ENCODE measurements at places on chromosomes 2 and 18.

DNA sequence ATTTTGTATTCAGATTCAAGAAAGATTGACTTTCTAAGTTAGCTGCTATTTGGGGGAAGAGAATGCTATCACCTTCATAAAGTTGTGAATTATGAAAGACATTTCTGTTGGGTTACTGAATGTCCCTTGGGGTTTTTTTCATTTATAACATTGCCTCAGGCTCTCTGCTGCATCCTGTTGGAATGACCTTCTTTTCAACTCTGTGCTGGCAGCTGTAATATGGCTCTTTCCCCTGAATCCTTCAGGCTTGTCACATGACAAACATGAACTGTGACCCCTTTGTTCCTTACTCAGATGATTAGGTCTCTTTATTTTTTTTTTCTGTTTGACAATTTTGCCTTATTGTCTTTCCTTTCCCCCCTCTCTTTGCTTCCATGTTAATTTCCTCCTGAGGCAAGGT is 159.8 kb downstream of the TAF4B start:
- DNase-seq = no peak

DNA sequence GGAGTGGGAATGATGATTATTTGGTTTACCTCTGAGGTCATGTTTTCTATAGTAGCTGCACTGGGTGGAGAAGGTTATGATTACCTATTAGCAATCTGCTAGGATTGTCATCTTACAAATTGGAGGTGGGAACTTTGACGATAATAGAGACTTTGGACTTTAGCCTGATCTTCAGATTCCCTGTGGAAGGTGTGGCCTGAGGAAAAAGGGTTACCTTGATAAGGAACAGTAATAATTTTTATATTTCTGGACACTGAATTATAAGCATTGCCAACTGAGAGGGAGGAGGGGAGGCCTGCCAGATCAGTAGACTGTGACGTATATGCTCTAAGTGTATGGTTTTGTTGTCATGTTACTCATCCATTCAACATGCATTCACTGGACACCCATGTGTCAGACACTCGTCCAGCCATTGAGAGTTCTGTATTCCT is 183.4 kb upstream of the FOSL2 start:
- no peak for DNase-seq

DNA sequence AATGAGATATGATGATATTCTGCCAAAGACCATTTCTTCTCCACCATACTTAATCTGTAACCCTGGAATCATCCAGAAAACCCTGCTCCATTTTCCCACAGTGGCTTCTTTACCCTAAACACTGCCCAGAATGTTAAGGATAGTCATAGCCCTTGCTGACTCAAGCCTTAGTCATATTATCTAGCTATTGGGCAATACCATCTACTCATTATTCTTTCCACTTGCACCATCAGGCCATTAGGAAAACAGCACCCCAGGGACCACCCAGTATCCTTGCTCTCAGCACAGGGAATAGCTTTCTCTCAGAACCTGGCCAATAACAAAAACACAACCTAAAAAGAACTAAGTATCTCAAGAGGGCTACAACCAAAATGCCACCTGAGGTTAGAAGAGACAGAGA is 445.7 kb upstream of the SLC14A2 start:
- DNase-seq = no peak

DNA sequence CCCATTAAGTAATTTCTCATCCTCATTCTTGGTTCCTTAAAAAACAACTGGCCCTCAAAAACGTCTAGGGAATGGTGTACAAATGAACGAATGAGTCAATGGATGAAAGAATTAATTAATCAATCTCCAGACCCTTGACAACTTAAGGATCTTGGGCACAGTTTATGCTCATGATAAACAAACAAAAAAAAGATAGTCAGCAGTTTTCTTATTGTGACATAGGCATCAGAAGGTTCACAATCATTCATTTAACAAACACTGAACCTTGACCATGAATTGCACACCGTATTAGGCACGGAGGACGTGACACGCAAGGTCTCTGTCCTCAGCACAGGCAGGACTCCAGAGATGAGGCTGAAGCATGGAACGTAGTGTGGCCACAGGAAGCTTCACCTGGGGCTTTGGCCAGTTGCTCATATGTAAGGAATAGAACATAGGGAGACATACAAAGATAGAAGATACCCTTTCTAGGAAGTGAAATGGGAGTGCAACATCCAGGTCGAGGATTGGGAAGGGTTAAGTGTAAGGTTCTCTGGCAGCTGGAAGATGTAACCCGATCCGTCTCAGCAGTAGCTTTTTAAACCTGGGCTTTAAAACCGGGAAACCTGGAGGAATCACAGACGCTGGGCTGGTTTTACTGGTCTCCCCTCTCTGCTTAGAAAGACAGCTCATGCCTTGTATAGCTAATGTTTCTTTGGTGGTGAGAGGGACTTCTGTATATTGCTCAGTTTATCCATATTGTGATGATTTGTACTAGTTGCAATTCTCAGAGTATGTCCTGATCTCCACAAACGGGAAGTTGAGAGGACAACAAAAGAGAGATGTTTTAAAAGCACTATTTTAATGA is 8.9 kb upstream of the LTBP1 start:
- DNase-seq = no peak

DNA sequence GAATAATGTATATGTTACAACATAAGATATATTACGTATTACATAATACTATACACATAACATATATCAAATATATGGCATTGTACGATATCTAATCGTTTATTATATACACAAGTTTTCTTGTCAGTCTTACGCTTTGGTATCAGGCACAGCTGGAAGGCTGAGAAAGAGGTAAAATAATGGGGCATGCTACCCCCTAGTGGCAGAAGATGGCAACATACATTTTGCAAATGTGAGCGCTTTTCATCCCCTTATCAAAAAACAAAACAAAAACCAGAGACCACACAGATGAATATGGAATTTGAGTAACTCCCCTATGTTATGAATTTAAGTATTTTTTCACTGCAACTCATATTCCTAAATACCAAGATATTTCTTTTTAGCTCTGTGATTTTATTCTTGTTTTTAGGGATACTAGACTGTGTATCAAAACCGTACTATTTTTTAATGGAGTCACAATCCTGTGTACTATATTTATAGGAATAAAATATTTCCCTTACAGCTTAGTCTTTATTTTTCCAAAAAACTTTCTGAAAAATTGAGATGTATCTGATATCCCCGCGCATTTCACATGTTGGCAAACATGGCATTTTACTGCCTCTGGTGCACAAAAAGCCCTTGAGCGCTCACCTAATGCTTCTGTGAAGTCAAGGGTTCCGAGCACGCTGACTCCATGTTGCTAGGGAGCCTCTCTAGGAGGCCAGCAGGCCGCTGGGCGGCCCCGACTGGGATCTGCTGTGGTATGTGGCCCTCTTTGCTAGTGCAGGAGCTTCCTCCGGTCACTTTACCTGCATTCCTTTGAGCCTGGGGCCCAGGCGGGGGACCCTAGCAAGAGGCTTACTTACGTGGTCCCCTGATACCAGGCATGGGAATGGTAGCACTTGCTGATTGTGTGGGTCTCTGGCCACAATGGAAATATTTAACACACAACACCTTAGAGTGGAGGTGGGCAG is 62.5 kb downstream of the SLC4A3 start:
- DNase-seq = no peak

DNA sequence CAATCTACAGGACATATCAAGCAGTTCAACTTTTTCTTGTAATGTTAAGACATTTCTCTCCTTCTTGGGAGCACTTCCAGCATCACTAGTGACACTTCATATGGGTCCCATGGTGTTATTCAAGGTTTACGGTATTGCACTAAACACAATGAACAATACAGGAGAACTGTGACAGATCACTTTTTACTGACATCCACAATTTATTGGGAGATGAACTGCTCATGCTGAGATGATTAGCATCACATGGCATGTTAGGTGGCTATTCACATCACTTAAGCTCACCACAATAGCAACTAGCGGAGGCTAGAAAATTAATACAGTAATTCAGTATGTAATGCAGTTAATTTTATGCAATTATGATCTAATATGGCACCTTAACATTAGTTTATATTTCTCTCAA is 264.4 kb downstream of the ERBB4 start:
- no peak for DNase-seq

GRCh38 chr2:19895535-19895934 is 6.2 kb downstream of the TTC32 start:
- DNase-seq = no peak

- DNase-seq = no peak
Observed at GRCh38 chr2:40178171-40178778, 273.6 kb downstream of the SLC8A1 start.

GRCh38 chr2:158845859-158846258 is 50.7 kb downstream of the DAPL1 start:
- peak; percentile 22 for DNase-seq

- no peak for DNase-seq
Observed at GRCh38 chr18:72427721-72428120, 116.4 kb downstream of the CBLN2 start.

GRCh38 chr2:219570194-219570923 is 980 bp downstream of the OBSL1 start:
- no peak for DNase-seq

DNA sequence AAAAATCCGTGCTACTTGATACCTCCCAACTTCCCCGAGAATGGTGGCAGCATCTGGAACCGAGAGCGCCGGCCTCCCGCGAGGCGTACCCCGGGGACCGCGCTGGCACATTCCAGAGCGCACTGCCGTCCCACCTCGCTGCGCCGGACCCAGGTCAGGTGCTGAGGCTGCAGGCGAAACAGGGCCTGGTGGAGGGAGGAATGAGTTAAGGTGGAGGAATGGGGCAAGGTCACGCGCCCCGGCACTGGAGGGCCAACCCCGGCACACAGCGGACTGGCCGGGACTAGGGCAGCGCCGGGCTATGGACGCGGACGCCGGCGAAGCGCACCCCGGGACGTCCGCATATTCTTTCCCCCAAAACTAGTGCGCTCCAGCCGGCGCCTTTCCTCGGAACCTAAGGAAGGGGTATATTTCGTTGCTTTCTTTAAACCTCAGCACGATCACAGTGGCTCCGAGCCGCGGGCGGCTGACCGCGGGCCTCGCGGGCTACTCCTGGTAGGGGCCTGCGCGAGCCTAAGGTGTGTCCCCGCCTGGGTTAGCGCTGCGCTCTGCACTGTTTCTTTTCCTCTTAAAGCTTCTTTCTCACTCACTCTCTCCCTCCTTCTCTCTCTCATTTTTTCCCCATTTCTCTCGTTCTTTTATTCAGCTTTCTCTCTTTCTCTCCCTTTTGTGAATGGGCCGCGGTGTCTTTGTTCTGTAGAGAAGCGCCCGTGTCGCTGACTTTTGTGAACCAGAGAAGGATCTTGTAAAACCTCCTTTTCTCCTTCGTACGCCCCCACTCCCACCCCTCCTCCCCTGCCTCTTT is 2.1 kb upstream of the OTX1 start:
- no peak for DNase-seq

DNA sequence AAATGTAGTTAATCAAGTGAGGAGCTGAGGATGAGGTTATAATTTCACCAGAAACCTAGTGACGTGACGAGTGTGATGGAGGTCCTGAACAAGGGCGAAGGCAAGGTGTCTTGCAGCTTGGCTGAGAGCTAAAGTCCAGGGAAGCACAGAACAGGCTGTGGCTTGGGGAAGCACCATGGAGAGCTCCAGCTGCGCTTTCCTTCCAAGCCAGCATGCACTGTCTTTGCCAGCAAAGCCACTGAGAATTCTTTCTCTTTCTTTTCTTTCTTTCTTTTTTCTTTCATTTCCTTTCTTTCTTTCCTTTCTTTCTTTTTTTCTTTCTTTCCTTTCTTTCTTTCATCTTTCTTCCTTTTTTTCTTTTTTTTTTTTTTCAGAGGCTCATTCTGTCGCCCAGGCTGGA is 239.3 kb downstream of the FBXO15 start:
- DNase-seq = no peak

GRCh38 chr18:73563901-73564472 is 583.6 kb downstream of the FBXO15 start:
- DNase-seq = no peak

DNA sequence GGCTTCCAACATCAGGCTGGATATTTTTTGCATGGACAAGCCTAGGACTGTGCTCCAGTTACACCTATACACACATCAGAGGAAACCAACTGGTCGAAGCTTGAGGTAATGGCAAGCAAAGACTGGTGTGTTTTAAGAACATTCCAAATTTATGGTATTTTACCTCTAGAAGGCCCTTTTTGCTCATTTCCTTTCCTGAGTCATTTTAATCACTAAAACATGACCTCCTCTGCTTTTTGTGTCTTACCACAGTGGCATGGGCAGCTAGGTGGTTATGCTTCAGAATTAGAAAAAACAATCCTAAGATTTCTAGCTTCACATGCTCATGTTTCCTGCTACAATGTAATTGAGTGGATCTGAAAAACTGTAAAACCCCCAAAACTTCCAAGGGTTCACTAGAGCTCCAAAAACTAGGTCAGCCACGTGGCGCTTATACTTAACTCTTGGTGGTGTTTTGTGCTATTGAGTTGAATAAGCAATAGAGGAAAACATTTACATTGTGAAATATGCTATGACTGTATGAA is 30.6 kb upstream of the CHRNA1 start:
- DNase-seq = no peak

- peak; percentile 3 for DNase-seq
Observed at GRCh38 chr18:12744103-12744502, 41.3 kb downstream of the PSMG2 start.

GRCh38 chr2:72607189-72607588 is 218.6 kb downstream of the EXOC6B start:
- no peak for DNase-seq

DNA sequence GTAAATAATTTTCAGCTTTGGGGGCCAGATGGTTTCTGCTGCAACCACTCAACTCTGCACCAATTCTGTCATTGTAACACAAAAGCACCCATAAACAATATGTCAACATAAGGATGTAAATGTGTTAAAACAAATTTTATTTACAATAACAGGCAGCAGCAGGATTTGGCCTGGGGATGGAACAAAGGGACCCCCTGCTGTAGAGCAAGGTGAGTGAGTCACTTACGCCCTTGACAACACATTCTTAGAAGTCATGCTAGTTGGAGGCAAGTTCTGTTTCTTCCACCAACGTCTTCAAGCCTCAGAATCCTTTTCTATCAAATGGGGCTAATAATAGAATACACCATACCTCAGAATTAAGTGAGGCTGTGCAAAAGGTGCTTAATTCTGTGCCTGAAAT is 610.2 kb upstream of the SYT4 start:
- DNase-seq = no peak

DNA sequence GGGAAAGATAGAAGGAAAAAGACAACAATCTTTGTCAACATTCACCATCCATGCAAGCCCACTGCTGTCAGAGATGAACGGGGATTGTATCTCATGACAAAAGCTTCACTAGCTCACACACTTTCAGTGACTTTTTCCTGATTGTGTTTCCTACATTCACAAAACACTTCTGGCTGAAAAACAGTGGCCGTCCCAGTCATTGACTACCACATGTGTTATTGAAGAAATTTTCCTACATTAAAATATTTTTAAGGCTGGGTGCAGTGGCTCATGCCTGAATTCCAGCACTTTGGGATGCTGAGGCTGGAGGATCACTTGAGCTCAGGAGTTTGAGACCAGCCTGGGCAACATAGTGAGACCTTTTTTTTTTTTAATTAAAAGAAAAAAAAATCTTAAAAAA is 90.9 kb downstream of the MOGAT1 start:
- no peak for DNase-seq

DNA sequence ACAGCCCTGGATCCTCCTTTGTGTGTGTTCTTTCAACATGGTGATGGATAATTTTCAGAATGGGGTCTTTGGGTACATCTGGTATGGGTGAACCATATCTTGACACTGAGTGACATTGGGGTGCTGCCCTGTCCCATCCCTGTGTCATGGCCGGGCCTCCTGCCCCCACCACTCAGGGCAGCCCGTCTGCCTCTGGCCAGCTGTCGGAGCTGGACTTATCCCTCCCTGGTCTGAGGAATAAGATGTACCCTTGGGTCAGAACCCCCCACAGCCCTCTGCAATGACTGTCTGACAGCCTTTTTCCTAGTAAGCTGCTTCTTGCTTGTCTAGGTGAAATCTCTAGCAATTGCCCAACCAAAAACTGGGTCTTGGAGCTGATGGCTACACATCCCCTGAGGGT is 142.9 kb downstream of the SH3RF3 start:
- no peak for DNase-seq
